ENCODE measurements at places on chromosomes 4 and X.

DNA sequence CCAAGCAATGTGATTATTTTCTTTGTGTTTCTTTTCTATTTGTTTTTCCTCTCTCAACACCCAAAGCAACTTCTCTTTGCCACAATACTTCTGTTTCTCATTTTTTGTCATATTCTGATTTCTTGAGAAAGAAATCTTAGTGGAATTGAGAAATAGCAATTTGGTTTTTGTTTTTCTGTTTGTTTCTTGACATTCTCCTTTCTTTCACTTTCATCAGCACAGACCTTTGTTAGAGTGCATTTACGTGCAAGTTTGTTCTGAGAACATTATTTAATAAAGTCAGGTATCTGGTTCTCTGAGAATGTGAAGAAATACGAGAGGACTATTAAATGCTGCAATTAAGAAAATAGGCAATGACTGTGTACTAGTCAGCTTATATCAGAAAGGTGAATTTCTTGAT, 608.1 kb upstream of the AADAT start:
- DNase-seq: no peak

DNA sequence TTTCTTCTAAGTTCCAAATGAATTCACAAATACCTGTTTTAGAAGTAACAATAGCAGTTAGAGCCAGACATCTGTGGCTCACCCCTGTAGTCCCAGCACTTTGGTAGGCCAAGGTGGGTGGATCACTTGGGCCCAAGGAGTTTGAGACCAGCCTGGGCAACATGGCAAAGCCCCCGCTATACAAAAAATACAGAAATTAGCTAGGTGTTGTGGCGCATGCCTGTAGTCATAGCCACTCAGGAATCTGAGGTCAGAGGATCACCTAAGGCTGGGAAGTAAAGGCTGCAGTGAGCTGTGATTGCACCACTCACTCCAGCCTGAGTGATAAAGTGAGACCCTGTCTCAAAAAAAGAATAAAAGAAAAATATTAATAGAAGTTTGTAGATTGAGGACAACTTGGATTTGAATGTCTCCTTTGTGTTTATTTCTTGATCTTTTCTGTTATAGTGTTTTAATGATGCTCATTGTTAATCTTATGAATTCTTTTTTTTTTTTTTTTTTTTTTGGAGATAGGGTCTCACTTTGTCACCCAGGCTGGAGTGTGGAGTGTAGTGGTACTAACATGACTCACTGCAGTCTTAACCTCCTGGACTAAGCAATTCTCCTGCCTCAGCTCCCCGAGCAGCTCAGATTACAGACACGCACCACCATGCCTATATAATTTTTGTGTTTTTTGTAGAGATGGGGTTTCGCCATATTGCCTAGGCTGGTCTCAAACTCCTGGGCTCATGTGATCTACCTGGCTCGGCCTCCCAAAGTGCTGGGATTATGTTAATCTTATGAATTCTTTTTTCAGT, 30.7 kb upstream of the RAPGEF2 start:
- no peak for DNase-seq

GRCh38 chr4:147628415-147628814, 11.2 kb downstream of the TMEM184C start:
- no peak for DNase-seq

DNA sequence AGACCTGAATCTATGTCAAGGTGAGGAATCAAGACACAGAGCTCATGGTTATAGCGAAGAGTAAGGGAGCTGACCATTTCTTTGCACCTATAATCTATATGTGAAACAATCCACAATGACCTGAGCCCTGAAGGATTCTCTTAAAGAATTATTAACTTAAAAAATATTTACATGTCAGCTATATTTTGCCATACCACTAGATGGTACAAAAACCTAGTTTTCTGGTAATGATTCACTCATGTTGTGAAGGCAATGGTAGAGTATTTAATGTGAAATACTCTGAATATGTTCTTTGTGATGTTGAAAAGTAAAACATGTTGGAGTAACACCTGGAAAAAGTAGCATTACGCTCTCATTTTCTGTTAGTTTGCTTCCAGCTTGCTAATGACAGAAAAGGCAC, 40.0 kb downstream of the VGLL1 start:
- no peak for DNase-seq

- no peak for DNase-seq
Measured at GRCh38 chr4:8325291-8325973, 55.9 kb downstream of the HTRA3 start.

DNA sequence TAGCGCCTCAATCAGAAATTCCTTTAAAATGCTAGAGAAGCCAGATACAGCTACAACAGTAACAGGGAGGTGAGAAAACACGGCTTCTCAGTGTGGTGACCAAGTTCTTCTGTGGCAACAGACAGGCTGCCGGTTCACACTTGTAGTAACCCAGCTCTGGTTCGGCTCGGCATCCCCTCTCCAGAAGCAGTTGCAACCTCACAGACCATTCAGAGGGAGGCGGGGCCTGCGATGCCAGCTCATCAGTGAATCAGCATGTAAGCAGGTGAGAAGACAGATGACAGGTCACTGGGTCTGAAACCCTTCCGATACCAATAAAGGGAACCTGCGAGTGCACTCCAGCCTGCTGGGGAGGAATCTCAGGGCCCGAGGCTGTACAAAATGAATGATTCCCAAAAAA, 251.0 kb downstream of the KCNIP4 start:
- no peak for DNase-seq

DNA sequence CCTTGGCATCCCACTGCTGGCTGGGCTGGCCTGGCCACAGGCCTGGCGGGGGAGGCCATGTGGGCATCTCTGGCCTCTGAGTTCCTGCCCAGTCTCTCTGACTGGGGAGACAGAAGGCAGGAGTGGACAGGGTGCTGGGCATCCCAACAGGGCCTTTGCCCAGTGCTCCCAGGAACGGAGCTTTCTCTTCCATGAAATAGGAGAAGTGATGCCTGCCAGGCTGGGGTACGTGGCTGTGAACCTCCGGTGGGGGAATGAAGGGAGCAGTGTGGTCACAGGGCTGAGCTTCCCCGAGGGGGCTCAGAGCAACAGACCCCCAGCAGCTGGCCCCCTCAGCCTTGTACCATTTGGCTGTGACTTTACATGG, 40.4 kb upstream of the HMX1 start:
- no peak for DNase-seq

GRCh38 chr4:1323635-1324442, 23.2 kb upstream of the UVSSA start:
- no peak for DNase-seq

- no peak for DNase-seq
Measured at GRCh38 chr4:37627263-37627662, 58.9 kb downstream of the RELL1 start.

DNA sequence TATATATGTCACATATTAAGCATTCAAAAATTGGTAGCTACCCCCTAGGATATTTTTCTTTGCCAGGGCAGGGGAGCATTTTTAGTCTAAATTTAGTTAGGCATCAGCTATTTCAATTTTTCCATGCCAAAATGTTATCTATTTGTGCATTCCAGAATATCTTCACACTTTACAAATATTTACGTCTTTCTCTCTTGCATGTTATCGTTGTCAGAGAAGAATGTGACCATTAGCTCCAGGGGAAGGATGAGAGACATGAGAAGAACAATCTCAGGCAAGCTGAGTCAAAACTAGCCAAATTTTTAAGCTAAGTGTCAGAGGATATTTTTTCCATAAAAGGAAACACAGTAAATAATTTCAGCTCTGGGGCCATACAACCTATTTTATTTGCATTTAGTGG, 885.0 kb upstream of the EPHA5 start:
- no peak for DNase-seq

DNA sequence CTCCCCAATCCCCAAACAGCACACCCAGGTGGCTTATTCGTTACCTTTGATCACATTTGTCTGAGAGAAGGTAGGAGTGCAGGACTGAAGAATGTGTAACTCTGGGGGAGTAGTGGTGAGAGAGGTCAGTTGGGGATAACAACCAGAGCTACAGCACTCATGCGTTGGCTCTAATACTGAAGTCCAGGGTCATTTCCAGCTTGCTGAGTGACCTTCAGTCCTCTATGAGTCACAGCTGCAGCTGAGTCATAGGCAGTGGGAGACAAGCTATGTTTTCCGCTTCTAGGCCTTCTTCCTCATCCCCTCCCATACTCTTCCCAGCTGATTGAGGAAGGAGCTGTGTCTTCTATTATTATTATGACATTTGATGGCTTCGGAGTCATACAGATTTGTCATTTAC, 31.6 kb upstream of the CT47C1 start:
- DNase-seq: no peak

GRCh38 chrX:41558531-41558930, 111.4 kb downstream of the NYX start:
- DNase-seq: peak; percentile 10

- no peak for DNase-seq
Measured at GRCh38 chr4:41935652-41936021, 408 bp downstream of the TMEM33 start.

DNA sequence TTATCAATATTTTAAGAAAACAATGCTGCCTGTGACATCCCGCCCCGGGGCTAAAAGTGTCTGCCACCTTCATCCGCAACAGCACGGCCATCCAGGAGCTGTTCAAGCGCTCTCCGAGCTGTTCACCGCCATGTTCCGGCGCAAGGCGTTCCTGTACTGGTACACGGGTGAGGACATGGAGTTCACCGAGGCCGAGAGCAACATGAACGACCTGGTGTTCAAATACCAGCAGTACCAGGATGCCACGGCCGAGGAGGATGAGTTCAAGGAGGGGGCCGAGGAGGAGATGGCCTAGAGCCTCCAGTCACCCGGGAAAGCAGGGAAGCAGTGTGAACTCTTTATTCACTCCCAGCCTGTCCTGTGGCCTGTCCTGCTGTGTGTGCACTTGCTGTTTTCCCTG, 12.1 kb upstream of the KLHL13 start:
- DNase-seq: no peak

DNA sequence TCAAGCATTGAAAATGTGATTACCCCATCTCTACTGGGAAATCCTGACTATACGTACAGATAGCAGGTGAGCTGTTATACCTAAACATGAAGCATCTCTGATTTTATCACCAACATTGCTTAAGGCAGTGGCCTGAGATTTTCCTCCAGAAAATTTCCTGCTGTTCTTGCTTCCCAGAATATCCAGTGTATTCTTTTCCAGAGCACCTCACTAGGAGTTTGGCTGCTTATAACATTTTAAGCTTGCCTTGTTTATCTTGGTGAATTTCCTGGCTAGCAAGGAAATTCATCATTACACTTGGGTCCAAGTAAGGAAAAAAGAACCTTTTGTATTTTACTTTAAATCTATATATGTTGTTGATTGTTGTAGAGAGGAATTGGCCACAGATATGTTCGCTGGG, 73.0 kb upstream of the CLCN4 start:
- DNase-seq: no peak

DNA sequence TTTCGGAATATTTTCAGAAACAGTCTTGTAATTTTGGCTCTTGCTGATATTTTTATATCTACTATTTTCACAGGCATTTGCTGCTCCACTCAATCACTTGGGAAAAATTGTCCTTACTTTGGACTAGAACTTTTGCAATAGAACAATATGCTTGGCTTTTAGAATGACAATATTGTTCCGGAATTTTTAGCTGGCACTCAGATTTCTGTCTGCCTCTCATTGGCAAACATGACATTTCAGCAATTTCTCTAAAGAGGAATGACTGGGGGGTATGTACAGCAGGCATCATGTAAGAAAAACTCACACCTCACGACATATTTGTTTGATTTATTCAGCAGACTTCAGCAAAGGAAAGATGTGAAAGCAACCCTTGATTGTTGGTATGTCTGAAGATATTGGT, 243.6 kb upstream of the GPRIN3 start:
- no peak for DNase-seq

DNA sequence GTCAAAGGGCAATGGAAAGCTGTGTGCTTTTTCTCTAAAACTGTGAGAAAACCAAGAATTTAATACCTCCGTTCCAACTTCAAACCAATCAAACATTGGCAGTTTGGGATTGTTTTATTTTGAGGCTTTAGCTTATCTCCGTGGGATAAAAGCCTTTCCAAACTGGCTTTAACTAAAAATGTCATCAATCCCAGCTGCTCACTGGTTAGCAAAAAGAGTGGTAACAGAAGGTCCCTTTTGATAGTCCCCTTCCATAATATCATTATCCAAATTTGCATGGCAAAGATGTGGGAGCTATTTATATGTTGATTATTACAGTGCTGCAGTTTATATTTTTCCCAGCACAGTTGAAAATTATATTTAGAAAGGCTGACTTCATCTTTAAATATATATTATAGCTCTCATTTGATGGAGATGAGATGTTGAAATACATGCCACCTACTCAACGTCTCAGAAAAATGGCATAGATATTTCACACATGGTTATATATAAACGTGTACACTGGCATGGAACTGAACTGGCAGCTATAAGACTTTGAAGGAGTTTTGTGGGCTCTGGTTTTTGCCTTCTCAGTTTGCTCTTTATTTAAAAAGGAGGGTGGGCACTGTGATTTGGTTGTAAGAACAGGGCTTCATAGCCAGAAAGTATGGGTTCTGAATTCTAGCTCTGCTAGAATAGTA, 707.1 kb upstream of the SLIT2 start:
- DNase-seq: no peak

DNA sequence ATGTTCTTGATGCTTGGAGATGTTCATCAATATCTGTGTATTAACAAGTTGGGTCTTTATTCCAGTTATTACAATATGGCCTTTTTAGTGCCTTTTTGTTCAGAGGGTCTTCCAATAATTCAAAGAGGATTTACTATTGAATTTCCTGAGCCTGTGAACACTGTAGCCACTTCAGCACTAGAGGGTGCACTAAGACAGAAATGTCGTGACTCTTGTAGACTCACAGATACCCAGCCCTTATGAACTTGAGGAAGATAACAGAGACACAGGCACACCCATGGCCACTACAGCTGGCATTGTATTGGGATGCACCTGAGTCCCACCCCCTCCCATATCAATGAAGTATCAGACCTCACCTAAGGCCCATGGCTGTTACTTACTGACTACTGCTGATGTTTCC, 54.4 kb upstream of the ACTRT1 start:
- DNase-seq: no peak

GRCh38 chr4:52038103-52038912, at the start of gene SGCB:
TSS of gene SGCB (minus strand) at chr4:52038299. CDS start at chr4:52038259, 40 bp downstream.
- DNase-seq: peak; percentile 77

DNA sequence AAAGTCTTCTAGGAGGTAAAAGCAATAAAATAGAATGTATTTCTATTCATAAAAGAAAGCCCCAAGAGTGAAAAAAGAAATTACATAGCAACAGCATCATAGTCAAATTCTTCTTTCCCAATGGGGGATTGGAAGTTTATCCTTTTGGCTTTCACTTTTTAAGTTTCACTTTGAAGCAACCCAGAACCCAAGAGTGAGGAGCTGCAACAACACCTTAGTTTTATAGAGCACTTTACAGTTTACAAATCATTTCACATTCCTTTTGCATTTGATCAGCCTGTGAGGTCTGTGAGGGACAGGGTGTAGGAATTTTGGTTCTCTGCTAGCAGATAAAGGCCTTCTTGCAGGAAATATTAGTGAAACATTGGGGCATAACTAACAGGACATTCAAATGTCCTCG, 112.0 kb upstream of the NDP start:
- DNase-seq: no peak

GRCh38 chrX:45849261-45849862, 648.7 kb upstream of the DIPK2B start:
- DNase-seq: peak; percentile 2

GRCh38 chr4:6463311-6464289, 8.8 kb downstream of the PPP2R2C start:
- no peak for DNase-seq

Data from NCI-H2227 treated with DMSO at 0.1 percent for 48 hours (cell line).